Fibroblast of skin of scalp (primary cell): ENCODE measurements at places on chromosomes 4 and X.

DNA sequence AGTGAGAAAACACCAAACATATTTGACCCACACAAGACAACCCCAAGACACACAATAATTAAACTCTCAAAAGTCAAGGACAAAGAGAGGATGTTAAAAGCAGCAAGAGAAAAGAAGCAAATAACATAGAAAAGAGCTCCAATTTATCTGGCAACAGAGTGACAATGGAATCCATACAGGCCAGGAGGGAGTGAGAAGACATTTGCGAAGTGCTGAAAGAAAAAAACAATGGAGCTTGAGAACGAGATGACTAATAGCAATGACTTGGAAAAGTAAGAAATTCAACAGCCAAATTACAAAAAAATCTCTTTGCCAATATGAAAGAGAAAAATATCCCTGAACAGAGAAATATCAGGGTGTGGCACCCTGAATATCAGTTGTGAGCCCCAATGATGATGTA, 61.6 kb downstream of the MAD2L1 start:
- no peak for DNase-seq

DNA sequence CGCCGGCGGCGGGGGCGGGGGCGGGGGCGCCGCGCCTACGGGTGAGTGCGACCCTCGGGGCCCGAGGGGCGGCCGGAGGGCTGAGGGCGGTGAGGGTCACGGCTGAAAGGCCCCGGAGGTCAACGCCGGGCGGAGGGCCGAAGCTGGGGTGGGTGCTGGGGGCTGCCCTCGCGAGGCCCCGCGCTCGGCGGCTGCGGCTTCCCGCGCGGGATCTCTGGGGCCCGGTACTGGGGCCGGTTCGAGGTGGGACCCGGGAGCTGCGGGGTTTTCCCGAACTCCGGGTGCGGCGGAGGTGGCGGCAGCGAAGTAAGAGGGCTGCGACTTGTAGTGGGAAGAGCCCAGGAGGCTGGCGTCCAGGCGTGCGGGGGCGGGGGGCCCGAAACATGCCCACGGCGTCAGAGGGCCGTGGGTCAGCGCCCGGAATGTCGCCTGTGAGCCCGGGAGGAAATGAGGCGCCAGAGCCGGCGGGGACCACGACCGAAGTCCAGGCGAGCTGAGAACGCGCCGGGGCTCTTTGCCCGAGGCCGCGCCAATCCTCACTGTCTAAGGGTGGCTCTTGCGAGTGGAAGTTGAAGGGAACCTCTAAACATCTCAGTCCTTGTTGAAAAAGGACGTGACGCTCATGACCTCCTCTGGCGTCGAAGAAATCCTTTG, 407 bp downstream of the IL13RA1 start:
- DNase-seq = peak; percentile 7

DNA sequence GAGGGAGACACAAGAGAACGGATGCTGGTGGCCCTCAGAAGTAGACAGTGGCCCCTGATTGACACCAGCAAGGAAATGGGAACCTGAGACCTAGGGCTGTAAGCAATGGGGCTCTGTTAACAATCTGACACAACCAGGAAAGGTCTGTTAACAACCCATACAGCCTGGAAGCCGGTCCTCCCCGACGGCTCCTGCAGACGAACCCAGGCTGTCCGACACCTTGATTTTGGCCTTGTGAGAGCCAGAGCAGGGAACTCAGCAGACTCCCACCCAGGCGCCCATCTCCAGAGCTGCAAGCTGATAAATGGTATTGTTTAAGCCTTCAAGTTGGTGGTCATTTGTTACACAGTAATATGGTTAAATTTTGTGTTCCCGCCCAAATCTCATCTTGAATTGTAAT, 10.2 kb upstream of the CYTL1 start:
- no peak for DNase-seq

DNA sequence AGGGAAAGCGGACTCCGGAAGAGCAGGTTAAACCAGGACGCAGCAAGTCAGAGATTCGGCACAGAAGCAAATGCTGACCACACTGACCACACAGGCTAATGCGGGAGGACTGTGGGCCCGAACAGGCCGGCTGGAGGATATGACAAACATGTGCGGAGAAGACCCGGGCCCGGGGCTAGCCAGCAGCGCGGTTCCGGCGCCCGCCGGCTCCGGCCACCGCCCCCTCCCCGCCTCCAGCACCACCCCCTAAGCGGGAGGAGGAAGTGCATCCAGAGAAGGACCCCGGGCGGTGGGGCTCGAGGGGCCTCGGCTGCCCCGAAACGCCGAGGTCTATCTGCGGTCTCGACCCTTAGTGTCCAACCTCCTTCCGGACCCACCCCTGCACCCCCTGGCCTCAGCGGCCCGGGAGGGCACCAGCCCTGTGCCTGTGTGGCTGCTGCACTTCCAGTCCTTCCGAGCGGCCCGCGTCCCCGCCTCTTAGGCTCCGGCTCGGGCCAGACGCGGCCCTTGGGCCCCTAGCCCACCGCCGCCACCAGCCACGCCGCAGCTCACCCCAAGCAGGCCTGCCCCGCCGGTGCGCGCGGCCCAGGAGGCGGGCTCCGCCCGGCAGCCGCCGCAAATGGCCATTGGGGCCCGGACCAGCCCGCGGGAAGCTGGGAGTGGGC, 2.1 kb downstream of the ELOVL6 start:
- peak; percentile 27 for DNase-seq

DNA sequence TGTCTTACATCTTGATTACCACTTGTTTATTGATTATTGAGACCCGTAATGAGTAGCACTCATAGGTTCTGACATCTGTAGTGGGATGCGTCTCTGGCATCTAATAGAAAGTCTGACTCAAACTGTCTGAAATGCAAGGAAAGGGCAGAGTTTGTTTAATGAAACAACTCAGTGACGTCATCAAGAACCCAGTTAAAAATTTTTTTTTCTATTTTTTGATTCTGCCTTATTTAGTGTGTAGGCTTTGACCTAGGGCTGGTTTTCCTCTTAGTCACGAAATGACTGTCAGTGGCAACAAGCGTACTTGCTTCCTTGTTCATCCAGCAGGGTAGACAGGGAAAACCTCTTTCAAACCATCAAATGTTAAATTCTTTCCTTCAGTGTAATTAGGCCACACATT, 3.1 kb upstream of the CDKL5 start:
- peak; percentile 94 for DNase-seq

DNA sequence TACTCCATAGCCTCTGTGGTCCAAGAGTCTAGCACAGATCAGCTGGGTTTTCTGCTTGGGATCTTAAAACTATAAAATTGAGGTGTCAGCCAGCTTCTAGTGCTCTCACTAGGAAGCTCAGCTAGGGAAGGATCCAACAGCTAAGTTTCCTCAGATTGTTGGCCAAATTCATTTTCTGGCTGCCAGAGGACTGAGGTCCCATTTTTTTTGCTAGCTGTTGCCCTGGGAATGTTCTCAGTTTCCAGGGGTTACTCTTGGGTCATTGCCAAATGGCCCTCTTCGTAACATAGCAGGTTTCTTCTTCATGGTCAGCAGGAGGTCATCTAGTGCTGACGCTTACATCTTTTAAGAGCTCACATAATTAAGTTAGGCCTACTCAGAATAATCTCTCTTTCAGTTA, 2178.2 kb downstream of the ARAP2 start:
- DNase-seq = no peak

- DNase-seq = no peak
These were observed 99.9 kb upstream of the RAPGEF2 start for GRCh38 chr4:159002950-159003349.

DNA sequence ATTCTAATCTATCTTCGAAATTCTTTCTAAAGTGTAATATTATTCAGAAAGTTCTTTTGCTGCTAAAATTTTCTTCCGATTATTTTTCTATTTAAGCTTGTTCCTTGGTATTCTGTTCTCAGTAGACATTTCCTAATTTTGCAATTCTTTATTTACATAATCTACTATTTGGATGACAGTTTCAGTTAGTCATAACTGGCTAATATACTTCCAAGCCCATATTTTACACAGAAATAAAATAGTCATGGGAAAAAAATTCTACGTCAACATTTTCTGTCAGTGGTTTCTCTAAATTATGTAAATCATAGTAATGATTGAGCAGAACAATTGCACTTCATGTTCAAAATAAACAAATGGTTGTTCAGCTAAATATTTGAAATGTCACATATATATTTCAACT, 178.0 kb upstream of the ANKRD50 start:
- DNase-seq = peak; percentile 64

- peak; percentile 61 for DNase-seq
These were observed 182.1 kb downstream of the SH3KBP1 start for GRCh38 chrX:19705196-19705769.

DNA sequence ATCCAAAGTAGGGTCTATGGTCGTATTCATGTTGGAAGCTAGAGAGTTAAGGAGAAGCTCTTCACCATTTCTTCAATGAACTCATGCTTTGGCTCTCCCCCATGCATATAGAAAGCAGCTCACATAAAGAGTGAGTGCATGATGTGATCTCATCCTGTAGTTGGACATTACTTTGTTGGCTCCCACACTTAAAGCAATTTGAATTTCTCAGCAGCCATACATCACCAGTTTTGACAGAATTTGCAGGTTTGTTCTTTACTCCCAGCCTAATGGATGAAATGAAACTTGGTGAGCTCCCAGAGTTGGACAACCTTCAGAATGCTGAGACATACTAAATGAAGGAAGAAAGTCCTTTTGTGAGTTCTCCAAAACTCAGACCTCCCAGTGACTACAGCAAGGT, 613.5 kb downstream of the IQCM start:
- no peak for DNase-seq

DNA sequence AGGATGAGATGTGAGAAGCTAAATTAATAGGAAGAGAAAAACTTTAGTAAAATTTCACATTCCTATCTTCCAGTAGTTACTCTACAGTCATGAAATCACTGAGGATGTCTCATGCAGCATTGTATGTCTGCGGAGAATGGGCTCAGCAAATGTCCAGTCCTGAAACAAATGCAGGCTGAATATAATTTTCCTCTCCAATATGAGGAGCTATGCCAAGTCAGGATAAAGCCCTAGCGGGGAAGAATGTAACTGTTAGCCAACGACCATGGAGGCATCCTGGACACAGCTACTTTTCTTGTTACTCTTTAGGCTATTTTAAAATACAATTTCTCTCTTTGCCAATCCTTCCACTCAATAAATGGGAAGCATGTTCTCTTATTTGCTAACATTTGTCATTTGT, 127.7 kb downstream of the PRKX start:
- DNase-seq = no peak

DNA sequence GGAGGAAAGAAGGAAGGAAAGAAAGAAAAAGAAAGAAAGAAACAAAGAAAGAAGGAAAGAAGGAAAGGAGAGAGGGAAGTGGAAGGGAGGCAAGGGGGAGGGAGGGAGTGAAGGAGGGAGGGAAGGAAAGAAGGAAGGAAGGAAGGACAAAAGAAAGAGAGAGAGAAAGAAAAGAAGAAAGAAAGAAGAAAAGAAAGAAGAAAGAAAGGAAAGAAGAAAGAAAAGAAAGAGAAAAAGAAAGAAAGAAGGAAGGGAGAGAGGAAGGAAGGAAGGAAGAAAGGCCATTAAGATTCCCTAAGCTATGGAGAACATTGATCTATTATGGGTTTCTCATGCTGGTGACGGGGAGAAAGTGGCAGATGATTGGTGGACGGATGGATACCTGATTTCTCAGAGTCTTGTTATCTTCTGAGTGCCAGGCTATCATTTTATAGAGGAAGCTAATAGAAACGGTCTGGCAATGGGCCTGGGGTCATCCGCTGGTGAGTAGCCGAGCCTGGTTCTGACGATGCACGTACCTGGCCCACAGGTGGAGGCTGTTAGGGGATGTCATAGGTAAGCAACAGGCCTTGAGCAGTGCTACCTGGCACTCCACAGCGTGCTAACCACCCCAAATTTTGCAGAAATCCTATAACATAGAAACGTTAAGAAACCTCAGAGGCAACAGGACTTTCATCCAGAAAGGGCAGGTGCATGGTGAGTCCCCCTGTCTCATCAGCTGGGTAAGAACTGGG, 142.9 kb downstream of the SHOX start:
- no peak for DNase-seq

DNA sequence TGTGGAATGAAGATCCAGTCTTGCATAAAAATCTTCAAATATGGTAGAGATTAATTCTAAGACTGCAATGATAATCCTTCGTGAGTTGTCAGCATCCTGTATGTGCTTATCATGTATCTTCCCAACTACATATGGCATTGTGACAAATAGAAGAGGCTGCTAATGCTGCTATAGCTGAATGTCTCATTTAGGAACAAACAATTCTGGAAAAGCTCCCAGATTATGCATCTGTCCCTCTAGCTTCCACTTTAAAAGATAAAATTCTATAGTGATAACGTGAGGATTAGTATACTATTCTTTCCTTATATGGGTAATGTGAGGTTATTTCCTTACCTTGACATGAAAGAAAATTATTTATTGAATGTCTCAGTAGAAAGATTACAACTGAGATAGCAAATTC, 930.9 kb downstream of the DMD start:
- DNase-seq = no peak

DNA sequence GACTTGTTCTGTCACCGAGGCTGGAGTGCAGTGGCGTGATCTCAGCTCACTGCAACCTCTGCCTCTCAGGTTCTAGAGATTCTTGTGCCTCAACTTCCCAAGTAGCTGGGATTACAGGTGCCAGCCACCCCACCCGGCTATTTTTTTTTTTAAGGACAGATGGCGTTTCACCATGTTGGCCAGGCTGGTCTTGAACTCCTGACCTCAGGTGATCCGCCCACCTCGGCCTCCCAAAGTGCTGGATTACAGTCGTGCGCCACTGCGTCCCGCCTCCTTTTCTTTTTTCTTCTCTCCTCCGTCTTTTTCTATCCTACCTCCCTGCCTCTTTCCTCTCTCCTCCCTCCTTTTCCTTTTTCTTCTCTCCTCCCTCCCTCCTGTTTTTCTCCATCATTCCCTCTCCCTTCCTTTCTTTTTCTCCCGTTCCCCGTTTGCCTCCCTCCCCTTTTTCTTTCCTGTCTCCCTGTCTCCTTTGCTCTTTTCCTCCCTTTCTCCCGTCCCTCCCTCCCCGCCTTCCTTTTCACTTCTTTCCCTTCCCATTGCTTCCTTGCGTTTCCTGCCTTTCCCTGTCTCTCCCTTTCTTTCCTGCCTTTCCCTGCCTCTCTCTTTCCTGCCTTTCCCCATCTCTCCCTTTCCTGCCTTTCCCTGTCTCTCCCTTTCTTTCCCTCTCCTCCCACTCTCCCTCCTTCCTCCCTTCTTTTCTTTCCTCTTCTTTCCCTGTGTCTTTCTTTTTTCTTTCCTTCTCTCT, 2.1 kb upstream of the SLC25A6 start:
- no peak for DNase-seq

DNA sequence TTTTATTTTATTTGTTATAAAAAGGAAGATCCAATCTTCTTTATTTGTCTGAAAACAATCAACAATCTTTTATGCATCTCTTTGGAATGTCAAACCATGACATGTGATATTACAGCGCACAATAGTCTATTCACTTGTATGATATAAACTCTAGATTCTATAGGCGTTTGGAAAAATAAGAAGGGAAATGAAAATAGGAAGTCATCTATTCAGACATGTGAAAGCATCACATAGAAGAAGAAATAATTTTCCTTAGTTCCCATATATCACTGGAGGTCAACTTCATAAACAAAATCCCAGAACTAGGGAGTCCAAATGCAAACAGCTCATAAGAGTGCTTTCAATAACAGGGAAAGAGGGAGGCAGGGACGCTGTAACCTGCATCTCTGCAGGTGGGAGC, 139.5 kb upstream of the RASGEF1B start:
- DNase-seq = no peak

GRCh38 chrX:20254712-20255299, 11.9 kb downstream of the RPS6KA3 start:
- DNase-seq = peak; percentile 51
